ENCODE measurements at places on chromosomes 6 and 20.
A peak's percentile ranks its signal among the peaks of the same experiment; 100 is the strongest.

DNA sequence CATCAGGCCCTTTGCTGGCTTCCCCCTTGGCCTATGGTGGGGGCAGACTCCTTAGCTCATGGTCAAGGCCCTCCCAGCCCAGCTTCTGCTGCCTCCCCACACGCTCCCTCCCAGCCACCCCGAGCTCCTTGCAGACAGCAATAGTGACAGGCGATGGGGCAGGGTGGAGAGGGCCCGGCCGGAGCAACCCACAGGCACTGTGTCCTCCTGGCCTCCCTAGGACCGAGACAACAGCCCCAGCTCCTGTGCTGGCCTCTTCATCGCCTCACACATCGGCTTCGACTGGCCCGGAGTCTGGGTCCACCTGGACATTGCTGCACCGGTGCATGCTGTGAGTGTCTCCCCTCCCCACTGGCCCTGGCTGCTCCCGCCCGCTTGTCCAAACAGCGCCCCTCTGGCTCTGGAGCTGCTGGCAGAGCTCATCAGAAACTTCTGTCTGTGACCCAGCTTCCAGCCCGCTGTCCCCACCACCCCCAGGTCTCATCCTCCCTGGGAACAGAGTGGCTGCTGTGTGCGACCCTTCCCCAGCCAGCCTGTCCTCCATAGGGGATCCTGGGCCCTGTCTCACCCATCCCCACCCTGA, 21.8 kb downstream of the NPEPL1 start:
- peak; percentile 14 for DNase-seq

- DNase-seq, result no peak
These were observed 828.8 kb upstream of the GJE1 start for GRCh38 chr6:141303907-141304306.

GRCh38 chr6:9272671-9273070, 837.3 kb upstream of the SLC35B3 start:
- no peak for DNase-seq

- DNase-seq, result no peak
These were observed 19.3 kb upstream of the SASH1 start for GRCh38 chr6:148323344-148323743.

GRCh38 chr20:40697541-40697940, 8.5 kb upstream of the MAFB start:
- DNase-seq, result no peak

DNA sequence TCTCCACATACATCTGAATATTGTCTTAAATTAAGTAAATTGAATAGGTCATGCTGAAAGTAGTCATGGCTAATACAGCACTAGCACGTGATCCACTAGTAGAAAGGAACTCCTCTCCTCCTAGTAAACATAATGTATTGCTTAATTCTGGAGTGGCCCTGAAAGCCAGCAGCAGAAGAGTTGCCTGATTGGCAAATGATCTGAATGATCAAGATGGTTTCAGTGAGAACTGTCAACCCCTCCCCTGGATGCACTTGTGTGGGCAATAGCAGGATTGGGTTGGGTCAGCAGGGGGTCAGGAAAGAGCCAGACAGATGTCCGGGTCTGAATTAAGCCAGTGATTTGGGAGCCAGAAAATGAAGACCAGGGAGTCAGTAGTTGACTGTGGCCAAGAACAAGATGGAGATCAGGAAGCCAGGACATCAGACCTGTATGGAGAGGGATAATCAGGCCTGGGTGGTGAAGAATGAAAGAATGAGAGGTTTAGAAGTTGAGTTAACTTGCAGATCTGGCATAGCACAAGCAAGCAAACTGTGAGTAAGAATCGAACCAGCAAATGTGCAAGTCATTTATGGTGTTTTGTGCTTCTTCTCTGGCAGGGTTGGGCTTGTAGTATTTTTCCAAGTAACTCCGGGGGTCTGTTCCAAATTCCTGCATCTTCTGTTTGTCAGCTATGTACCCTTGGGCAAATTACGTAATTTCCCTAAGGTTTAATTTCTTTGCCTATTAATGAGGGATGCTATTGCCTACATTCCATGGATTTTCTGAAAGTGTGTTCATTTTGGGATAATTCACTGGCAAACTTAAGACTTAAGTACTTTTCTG, 304.9 kb downstream of the CD109 start:
- no peak for DNase-seq

DNA sequence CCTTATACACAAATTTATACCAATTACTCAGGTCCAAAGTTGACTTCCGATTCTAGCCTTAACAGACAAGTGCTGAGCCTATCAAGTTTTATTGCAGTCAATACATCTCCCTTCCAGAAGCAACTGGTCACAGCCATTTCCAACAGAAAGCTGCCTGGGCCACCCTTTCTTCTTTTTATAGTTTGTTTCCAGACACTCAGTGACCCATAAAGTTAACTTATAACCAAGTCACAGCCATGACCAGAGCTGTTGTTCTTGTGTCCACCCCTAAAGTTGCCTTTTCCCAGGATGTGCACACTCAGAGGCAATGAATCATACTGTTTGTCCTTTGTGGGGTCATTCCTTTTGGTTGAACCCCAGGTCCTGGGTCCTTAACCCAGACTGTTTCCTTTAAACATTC, 89.9 kb downstream of the CD83 start:
- DNase-seq, result no peak

DNA sequence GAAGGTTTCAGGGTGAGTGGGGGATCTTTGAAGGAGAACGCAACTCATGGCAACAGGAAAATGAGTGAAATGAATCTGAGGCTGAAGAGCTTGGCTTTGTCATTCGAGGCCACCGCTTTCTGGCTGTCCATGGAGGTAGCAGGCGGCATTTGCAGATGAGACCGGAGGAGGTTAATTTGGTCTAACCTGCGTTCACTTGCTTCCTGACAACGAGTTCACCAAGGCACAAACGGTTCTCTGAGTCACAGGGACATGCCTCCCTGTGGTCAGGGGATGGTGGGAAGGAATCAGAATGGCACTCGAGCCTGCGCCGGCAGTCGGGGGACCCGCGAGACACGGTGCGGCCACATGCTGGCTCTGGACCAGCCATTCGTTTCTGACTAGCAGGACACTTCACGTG, 75.0 kb downstream of the IRF4 start:
- peak; percentile 20 for DNase-seq

- DNase-seq, result no peak
These were observed 150.3 kb downstream of the MBOAT1 start for GRCh38 chr6:20061952-20062351.

DNA sequence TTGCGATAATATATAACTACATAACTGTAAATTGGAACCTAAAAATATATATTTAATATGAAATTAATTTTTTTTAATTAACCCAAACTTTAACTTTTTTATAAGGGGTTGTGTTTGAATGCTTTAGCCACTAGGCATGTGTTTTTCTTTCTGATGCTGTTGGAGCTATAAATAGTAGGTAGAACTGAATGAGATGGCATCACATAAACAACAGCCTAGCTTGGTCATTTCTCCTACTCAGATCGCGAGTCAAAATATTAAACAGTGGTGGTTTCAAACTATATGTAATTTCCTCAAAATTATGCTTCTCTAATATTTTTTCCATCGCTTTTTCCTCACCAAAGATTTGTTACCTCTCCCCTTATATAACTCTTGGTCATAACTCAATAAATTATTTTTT, 243.2 kb downstream of the ARID1B start:
- DNase-seq, result no peak

DNA sequence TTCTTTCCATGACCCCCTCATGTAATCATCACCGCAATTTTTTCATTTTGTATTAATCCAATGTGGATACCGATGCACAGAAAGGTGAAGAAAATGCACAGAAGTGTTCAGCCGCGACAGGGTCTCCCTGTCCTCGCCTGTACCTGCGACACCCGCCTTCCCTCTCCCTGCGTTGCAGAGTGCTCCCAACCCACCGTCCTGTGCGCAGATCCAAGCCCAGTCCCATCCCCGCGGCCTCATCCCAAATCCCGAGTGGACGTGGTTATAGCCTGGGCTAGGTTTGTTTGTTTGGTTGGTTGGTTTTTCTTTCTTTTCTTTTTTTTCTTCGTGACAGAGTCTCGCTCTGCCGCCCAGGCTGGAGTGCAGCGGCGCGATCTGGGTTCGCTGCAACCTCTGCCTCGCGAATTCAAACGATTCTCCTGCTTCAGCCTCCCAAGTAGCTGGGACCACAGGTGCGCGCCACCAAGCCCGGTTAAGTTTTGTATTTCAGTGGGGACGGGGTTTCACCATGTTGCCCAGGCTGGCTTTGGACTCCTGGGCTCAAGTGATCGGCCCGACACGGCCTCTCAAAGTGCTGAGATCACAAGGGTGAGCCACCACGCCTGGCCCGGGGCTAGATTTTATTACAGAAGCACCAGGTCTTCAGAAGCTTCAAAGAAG, 536 bp upstream of the RAET1G start:
- no peak for DNase-seq

GRCh38 chr6:99092461-99092860, 144.7 kb upstream of the FBXL4 start:
- no peak for DNase-seq

DNA sequence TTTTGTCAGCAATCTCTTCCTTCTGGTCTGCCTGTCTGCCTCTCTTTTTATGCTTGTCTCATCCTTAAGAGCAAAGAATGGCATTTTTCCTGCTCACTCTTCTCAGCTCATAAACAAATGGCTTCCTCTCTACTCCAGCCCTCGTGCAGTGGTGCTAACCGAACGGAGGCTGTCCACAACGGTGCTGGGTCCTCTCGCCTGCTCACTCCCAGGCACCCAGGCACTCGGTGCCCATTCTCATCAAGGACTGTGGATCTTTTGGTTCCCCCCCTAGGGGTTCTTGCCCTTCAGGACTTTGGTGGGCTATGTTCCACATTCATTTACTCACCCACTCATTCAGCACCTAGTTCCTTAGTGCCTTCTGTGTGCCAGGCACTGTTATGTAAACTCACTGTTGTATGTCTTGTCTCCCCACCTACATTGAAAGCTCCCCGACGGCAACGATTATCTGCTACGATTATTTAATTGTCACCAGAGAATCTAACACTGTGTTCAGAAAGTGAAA, 113.9 kb downstream of the FYN start:
- no peak for DNase-seq

DNA sequence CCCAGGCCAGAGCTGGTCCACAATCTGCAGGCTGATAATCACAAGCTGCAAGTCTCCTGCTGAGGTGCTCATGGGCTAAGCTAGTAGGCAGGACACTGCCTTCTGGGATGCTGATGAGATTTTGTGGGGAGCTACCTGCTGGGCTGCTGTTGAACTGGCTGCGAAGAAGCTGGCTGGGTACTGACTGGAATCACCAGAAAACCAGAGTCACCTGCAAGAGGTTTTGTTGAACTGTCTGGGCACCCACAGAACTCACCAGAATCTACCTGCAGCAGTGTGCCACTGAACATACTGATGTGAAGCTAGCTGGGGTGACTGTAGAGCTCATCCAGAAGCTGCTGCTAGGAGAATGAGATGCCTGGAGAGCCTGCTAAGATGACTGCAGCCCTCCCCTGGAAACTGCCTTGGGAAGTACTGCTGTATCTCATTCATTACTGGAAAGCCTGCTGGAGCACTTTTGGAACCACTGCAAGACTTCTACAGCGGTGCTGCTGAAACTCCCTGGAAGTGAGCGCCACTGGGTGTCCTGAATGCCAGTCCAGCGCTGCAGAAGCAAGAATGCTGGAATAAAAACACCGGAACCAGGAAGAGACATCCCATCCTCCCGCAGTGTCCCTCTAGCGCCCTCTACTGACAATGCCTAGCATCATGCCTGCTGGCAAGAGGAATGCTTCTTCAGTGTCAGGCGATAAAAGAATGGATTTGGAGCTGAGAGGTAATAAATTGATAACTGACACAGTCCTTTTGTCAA, 64.9 kb upstream of the ARHGAP18 start:
- DNase-seq, result peak; percentile 58

DNA sequence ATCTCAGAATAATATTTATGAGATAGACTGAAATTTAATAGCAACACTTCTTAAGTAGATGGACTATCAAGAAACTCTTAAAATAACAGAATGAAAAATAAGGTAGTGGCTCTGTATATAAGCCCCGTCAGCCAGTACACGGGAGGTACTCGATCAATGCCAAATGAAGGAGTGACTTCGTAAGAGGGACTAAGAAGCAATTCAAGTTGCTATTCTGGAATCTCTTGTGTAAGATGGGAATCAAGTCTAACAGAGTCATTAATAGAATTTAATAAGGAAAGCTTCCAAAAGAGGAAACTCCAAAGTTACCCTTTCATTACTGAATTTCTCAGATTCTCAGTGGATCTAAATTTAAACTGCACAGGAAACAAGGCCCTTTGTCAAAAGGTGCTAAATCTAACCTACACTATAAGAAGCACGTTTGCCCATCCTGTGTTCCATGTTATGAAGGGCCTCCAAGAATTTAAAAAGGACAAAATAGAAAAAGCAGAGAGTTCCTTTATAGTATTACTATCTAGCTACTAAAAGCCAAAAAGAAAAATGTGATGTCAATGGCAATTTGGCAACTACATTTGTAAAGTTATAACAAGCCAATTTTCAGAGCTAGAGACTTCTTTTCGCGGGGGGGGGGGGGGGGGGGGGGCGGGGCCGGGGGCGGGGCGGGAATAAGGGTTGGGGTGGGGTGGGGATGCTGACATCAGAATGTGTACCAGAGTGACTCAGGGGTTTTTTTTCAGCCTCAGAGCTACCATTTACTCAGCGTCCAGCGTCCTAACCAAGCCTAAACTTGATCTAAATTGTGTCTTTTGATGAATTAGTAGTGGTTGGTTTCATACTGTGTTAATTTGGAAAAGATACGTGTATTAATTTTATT, 200.6 kb downstream of the GMPR start:
- DNase-seq, result no peak

DNA sequence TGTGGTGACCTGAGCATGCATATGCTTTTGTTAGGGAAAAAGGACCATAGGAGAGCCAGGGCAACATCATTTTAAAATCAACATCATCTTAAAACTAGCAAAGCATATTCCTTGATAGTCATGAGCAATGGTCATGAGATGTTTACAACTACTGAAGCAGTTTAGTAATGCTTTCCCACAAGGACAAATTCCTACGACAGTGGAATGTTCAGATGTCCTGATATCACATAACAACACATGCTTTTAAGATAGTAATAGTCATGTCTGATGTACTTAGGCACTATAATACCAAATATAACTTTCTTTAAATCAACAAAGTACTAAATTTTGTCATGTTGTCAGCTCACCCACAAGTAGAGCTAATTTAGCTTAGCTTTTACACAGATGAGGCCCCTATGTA, 370.3 kb downstream of the HTR1B start:
- no peak for DNase-seq

DNA sequence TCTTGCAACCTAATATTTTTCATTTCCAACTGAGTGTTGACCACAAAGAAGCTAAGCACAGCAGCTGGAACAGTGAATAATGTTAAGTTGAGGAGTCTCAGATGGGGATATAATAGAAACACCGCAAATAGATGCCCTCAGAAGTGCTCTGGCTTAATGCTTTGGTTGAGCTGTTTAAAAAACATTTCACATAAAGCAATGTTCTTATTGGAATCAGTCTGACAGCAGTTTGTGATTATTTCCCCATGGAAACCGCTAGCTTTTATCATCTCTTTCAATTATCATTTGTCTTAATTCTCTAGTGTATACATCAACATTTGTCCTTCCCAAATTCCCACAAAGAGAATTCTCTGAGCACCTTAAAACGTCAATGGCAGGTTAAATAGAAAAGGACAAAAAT, 30.8 kb downstream of the METTL24 start:
- DNase-seq, result no peak

GRCh38 chr6:138088326-138088762, 18.9 kb downstream of the PERP start:
- DNase-seq, result no peak

- DNase-seq, result no peak
These were observed 24.5 kb downstream of the NCOA7 start for GRCh38 chr6:125815080-125815910.

GRCh38 chr6:20948556-20948955, 414.3 kb downstream of the CDKAL1 start:
- DNase-seq, result no peak

- DNase-seq, result peak; percentile 84
These were observed 25.0 kb downstream of the TAF8 start for GRCh38 chr6:42075159-42075838.

GRCh38 chr6:25659633-25660368, 7.8 kb downstream of the SCGN start:
- no peak for DNase-seq
